ENCODE measurements at places on chromosomes 2 and 18. TPM values are rescaled to one million over a fixed set of nuclear protein-coding genes. Genes with fewer than 3 reads are reported as not detected.
A peak's percentile ranks its signal among the peaks of the same experiment; 100 is the strongest.

GRCh38 chr18:33914399-33914798, 310.3 kb downstream of the NOL4 start:
- no peak for DNase-seq

Gene TXNDC2
- 0.19 TPM for total RNA-seq

DNA sequence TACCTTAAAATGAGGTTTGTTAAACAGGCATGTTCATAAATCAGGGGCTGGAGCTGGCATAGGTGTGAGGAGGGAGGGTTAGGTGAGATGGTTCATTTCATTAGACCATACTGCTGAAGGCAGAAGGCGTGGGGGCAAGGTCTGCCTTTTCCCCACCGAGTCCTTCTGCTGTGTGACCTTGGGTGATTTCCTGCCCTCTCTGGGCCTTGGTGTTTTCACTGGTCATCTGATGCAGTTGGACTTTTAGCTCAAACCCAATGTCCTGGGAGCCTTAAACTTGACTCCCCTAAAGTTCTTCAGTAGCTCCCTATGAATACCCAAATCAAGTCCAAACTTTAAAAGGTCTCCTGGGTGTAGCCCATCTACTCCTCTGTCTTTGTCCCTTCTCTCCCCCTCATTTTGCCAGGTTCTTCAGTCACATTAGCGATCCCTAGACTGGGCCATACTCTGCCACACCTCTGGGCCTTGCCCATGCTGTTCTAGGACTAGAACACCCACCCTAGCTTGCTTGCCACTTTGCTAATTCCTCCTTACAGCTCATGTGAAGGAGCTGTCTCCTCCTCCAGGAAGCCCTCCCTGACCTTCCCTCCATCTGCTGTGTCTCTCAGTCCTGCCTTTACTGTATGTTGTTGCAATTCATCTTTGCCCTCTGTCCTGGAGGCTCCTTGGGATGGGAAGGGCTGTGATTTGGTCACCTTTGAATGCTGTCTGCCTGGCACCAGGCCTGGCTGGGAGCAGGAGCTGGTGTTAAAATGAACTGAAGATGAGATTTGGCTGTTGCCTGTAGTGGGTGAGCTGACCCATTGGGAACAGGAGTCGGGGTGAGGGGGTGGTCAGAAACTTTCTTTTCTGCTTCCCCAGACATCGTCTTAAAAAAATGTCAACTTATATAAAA, 85.4 kb upstream of the HS6ST1 start:
- peak; percentile 17 for DNase-seq

Gene INHBB
- total RNA-seq = 9.9 TPM
